ENCODE measurements at places on chromosomes 6 and 20.

- no peak for DNase-seq
Measured at GRCh38 chr6:73250016-73250415, 13.0 kb downstream of the KHDC1 start.

DNA sequence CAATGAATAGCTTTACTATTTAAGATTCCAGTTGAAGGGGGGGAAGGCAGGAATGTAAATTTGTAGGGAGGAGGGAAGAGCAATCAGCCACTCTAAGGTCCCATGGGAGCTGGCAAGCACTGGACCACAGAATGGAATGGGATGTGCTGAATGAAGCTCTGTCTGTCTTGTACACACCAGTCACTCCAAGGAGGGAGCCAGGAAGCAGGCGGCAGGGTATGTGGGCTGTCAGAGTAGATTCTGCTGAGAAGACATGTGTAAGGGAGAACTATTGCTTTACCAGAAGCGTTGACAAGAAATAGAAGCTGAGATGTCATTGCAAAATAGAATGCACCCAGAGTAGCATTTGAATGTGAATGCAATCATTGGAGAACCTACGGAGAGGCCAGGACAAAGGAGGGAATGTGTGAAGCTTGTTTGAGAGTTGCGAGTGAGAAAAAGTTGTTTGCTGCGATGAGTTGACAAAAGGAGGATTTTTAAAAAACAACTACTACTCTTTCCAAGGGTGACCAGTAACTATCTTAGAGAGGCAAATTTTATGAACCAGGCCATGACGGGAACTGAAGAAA is 25.2 kb upstream of the PDE7B start:
- DNase-seq, result no peak

- DNase-seq, result no peak
Measured at GRCh38 chr6:109782491-109782999, 91.4 kb downstream of the FIG4 start.

DNA sequence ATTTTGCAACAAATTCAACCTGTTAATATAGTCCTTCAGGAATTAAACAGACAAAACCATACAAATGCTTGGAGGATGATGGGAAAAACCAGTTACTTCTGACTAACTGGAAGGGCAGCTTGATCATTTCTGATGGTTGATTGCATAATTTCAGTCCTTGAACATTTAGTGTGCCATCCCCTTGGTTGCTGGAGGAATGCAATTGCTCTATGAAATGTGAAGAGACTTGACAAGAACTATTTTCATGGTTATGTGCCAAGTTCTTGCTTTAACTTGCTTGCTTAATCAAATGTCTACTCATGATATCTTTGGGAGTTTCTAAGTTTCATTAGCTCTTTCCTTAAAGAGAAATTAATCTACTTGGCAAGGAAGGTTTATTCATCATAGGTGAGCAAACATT is 45.2 kb downstream of the ANKEF1 start:
- no peak for DNase-seq

DNA sequence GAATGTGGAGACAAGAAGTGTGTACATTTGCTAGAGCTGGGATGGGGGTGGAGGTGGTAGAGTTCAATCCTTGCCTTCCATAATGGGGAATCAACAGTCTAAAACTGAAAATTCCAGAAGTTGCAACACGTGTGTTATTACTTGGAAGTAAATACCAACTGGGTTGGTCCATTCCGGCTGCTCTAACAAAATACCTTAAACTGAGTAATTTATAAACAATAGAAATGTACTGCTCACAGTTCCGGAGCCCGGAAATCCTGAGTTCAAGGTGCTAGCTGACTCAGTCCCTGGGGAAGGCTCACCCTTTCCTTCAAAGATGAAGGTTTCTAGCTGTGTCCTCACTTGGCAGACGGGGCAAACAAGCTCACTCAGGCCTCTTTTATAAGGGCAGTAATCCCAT is 59.0 kb downstream of the RIN2 start:
- DNase-seq, result no peak

DNA sequence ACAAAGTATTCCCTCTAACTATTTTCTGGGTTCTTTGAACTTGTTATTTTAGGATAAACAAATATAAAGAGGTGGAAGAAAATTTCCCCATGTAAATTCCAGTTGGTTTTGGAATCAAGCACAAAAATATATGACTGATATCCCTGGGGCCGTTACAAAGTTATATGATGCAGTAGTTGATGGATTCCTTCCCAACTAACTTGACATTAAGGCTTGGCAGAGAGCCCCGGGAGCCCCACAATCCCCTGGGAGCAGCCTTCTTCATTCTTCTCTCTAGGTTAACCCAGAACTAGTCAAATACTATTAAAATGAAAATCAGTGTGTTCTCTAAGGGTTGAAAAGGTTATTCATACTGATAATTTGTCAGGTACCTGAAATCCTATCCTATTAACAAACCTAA is 508.9 kb upstream of the SOX4 start:
- DNase-seq, result no peak

DNA sequence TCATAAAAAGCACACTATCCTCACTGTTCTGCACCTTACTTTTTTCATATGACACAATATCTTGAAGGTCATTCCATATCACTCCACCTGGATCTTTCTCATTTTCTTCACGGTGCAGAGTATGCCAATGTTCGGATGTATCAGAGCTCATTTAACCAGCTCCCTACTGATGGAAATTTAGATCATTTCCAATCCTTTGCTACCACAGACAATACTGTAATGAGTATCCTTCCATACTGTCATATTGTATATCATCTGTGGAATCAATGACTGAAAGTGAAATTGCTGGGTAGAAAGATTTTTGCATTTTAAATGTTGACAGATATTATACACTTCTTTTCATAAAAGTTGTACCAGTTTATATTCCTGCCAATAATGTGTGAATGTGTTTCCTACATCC is 2.2 kb upstream of the RAB44 start:
- DNase-seq, result no peak

DNA sequence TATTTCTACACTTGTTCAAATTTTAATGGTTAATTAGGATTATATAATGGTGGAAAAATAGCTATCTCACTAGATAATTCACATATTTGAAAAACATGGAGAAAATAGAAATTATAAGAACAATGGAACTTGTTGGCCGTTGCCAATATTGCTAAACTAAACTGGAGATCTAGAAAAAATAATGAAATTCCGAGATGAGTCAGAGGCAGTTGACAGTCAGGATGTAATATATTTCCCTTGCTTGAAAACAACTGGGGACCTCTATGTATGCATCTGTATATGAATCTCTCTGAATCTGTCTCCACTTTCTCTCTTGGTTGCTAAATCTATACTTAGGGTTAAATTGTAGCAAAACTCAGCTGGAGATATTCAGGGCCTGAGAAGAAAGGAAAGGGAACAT is 1108.2 kb upstream of the GJE1 start:
- DNase-seq, result no peak

- no peak for DNase-seq
Measured at GRCh38 chr20:24303393-24304170, 165.8 kb upstream of the SYNDIG1 start.

- DNase-seq, result peak; percentile 48
Measured at GRCh38 chr20:41361757-41362747, 4.6 kb downstream of the EMILIN3 start.
